ENCODE measurements at places on chromosomes 4 and X.
A peak's percentile ranks its signal among the peaks of the same experiment; 100 is the strongest.

DNA sequence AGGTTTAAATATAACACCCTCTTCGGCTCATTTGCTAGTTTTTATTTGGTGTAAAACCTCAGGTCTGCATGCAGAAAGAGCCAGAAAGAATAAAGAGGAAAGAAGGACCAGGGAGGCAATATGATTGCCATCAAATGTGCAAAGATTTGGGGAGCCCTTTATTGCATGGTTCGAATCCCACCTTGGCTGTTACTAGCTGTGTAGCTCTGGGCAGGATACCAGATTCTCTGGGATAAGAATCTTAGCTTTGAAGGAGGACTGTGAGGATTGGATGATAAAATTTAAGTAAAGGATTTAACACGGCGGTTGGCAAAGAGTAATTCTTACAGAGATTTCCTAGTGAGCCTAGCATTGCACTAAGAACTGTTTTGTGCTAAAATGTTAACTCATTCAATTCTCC lies 510.2 kb upstream of the LCORL start:
- no peak overlapping the region for H3K4me3 ChIP-seq
- DNase-seq: no peak
- H3K27me3 ChIP-seq: peaks cover 4% of the 10 kb centered on the region
- H3K36me3 ChIP-seq: no peaks in the 10 kb centered on the region

DNA sequence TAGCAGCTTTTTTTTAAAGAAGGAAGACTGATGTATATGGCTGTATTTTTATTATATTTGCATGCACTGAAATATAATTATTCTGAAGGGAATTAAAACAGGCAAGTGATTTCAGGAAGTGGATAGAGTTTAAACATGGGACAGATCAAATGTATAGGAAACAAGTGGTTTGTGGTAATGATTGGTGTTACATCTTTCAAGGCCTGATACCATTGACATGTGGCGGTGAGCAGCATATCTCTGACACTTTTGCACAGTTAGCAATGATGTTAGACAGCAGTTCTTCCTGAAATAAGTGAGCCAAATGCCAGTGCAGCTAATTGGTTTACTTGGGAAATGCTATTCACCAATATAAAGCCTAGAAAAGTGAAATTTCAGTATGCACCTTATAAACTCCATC lies 272.1 kb downstream of the RPA4 start:
- H3K27ac ChIP-seq: no peak overlapping the region
- no peak for DNase-seq
- H3K27me3 ChIP-seq: no peaks in the 10 kb centered on the region

DNA sequence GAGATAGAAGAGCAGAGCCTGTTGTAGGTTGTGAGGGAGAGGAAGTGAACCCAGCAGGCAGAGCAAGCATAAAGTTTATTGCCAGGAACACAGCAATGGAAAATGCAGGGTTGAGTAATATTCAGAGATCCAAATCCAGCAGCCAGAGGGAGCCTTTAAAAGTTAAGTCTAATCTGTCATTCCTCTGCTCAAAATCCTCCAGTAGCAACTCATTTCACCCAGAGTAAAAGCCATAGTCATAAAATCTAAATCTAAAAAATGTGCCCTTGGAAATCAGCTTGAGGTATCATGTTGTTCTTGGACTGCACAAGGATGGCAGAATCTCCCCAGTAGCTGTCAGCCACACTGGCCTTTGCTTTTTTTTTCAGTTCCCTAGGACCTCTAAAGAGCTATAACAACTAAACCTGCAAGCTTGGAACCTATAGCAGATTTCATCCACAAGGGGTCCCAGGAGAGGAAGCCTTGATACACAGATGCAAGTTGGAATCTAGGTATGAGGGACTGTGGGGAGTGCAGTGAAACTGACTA lies 62.9 kb upstream of the FRAS1 start:
- no peak overlapping the region for H3K4me3 ChIP-seq
- no peaks in the 10 kb centered on the region for H3K36me3 ChIP-seq
- no peak overlapping the region for H3K27ac ChIP-seq
- H3K4me1 ChIP-seq: peaks cover 2% of the 10 kb centered on the region
- DNase-seq: no peak
- H3K27me3 ChIP-seq: peaks cover 5% of the 10 kb centered on the region

DNA sequence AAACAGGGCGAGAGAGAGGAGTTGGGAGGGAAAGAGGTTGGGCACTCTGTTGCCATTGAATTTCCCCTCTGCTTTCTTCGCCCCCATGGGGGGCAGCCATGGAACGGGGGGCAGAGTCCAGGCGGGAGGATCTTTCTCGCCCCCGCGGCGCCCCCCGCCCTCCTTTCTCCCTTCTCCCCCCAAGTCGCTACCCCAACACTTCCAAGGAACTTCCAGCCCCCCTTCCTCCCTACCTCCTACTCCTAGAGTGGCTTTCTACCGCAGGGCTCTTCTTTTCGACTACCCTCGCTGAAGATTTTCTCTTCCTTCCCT lies 594 bp upstream of the STAG2 start:
- peak overlapping the region; percentile 97 for H3K4me3 ChIP-seq
- peaks cover 25% of the 10 kb centered on the region for H3K36me3 ChIP-seq
- peak overlapping the region; percentile 100 for H3K27ac ChIP-seq
- H3K27me3 ChIP-seq: peaks cover 5% of the 10 kb centered on the region
- peaks cover 13% of the 10 kb centered on the region for H3K4me1 ChIP-seq
- peak; percentile 1 for DNase-seq

GRCh38 chr4:5162909-5163508 lies 111.7 kb downstream of the STK32B start:
- H3K27me3 ChIP-seq: no peaks in the 10 kb centered on the region
- DNase-seq: no peak
- no peaks in the 10 kb centered on the region for H3K36me3 ChIP-seq
- H3K27ac ChIP-seq: no peak overlapping the region

GRCh38 chr4:40850496-40850895 lies 100.7 kb downstream of the NSUN7 start:
- H3K36me3 ChIP-seq: no peaks in the 10 kb centered on the region
- no peak for DNase-seq
- no peaks in the 10 kb centered on the region for H3K4me1 ChIP-seq
- H3K27ac ChIP-seq: no peak overlapping the region
- no peak overlapping the region for H3K4me3 ChIP-seq

GRCh38 chr4:187972135-187972534 lies 23.4 kb upstream of the ZFP42 start:
- H3K4me1 ChIP-seq: no peaks in the 10 kb centered on the region
- H3K27me3 ChIP-seq: no peaks in the 10 kb centered on the region
- no peaks in the 10 kb centered on the region for H3K36me3 ChIP-seq

- H3K27me3 ChIP-seq: no peaks in the 10 kb centered on the region
- no peak overlapping the region for H3K27ac ChIP-seq
- H3K36me3 ChIP-seq: peaks cover 26% of the 10 kb centered on the region
- peaks cover 36% of the 10 kb centered on the region for H3K4me1 ChIP-seq
- H3K4me3 ChIP-seq: peak overlapping the region; percentile 4
Measured at GRCh38 chr4:38334791-38335190, 329.2 kb upstream of the KLF3 start.

GRCh38 chrX:138723301-138723700 lies 11.8 kb upstream of the FGF13 start:
- H3K4me3 ChIP-seq: no peak overlapping the region
- H3K4me1 ChIP-seq: no peaks in the 10 kb centered on the region
- DNase-seq: no peak
- H3K36me3 ChIP-seq: no peaks in the 10 kb centered on the region
- no peaks in the 10 kb centered on the region for H3K27me3 ChIP-seq

DNA sequence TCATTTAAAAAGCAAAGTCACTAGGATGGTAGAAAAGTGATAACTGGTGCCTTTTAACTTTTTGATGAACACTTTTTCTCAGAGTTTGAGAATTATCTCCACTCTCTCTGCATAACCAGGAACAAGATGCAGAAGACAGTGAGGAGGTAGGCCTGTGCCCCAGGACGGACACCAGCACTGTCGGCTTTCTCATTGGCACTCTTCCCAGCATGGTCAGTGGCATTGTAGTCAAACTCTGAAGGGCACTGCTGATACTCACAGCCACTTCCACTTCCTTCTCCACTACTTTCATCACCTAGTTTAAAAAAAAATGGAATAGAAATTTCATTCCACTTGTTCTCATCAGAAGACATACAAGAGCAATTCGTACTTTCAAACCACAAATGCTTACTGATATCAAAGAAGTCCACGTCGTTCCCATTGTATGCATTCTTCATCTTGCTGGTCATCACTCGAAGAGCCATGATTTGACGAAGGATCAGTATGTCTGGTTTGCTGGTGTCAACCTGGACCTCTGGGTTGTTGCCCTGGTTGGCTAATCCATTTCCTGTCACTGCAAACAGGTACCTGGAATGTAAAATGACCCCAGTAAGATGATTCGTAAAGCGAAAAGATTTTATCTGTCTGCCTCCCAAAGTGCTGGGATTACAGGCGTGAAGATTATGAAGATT lies 84.8 kb upstream of the TFDP3 start:
- H3K4me1 ChIP-seq: no peaks in the 10 kb centered on the region
- no peaks in the 10 kb centered on the region for H3K27me3 ChIP-seq
- DNase-seq: no peak
- H3K36me3 ChIP-seq: no peaks in the 10 kb centered on the region

DNA sequence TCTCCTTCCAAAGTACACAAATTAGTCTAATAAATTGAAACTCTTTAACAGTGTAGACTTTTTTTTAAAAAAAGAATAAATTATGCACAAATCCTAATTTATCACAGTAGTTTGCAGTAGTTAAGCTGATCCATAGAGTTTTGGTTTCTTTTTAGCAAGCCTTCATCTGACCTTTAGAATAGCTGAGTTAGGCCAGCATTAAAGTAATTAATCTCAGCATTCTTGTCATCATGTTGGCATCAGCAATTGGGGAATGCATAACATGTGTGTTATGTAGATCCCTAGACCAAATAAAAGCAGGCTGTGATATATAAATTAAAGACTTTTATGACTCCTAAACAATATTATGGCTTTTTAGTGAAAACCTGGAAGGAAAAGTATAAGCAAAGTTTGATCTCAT lies 426.5 kb upstream of the PABPC4L start:
- no peak for DNase-seq
- no peaks in the 10 kb centered on the region for H3K4me1 ChIP-seq
- H3K27me3 ChIP-seq: no peaks in the 10 kb centered on the region
- H3K27ac ChIP-seq: no peak overlapping the region

GRCh38 chr4:47486231-47486673 lies 1.2 kb downstream of the ATP10D start:
- peak overlapping the region; percentile 99 for H3K4me3 ChIP-seq
- peak overlapping the region; percentile 90 for H3K27ac ChIP-seq
- H3K27me3 ChIP-seq: no peaks in the 10 kb centered on the region
- peaks cover 3% of the 10 kb centered on the region for H3K36me3 ChIP-seq
- DNase-seq: no peak
- peaks cover 27% of the 10 kb centered on the region for H3K4me1 ChIP-seq

DNA sequence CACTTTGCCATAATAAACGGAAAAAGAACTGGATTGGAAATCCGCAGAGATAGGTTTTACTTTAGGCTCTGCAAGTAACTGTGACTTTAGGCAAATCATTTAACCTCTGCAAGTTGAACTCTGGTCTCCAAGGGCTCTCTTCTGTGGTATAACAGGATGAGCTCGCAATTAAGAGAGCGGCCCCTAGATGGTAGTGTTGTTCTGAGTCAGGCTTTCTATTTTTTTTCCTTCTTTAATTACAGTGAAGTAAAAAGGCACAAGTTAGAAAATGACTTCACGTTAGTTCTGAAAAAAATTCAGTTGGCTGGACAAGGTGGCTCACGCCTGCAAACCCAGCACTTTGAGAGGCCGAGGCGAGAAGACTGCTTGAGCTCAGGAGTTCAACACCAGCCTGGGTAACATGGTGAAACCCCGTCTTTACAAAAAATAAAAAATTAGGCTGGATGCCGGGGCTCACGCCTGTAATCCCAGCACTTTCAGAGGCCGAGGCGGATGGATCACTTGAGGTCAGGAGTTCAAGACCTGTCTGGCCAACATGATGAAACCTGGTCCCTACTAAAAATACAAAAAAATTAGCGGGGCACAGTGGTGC lies 18.0 kb downstream of the RPS3A start:
- peak; percentile 36 for DNase-seq
- H3K27ac ChIP-seq: no peak overlapping the region
- peaks cover 8% of the 10 kb centered on the region for H3K4me1 ChIP-seq
- H3K4me3 ChIP-seq: no peak overlapping the region
- peaks cover 10% of the 10 kb centered on the region for H3K36me3 ChIP-seq

DNA sequence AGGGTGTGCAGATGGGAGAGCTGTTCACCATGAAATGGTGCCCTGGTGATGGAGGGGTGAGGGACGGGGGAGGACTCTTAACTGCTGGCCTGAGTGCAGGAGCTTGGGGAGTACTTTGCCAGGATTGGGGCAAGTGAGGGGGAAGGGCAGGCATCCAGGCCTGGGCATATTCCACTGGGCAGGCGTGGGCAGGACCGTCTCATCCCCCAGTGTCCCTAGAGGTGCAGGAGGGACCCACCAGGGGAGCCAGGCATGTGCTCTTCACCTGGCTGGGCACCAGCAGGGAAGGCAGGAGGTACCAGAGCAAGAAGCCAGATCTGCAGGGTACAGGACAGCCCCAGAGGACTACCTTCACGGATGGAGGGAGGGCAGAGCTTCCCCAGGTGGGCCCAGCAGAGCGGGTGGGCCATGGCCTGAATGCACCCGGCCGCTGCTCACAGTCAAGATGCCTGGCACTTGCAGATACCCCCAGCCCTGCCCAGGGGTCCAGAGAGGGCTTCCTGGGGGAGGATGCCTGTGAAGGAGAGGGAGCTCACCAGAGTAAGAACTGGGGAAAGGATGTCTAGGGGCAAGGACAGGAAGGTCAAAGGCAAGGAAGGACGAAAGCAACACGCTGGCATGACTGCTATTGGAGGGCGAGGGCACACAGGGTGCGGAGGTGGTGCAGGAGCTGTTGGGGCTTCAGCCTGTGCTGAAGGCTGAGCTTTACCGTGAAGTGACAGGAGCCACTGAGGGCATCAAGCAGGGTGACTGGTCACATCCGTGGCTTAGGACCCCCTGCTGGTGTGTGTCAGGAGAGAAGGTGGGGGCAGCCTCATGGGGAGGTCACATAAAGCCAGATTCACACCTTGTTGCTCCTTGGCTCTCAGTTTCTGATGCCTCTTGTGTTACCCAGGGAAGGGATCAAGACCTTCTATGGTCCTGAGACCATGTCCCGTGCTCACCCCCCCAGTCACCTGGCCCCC lies 68.2 kb upstream of the NKX1-1 start:
- H3K4me3 ChIP-seq: no peak overlapping the region
- no peaks in the 10 kb centered on the region for H3K4me1 ChIP-seq
- no peak overlapping the region for H3K27ac ChIP-seq
- H3K27me3 ChIP-seq: peaks cover 6% of the 10 kb centered on the region
- DNase-seq: no peak

- no peak overlapping the region for H3K27ac ChIP-seq
- no peak overlapping the region for H3K4me3 ChIP-seq
- no peak for DNase-seq
- peaks cover 2% of the 10 kb centered on the region for H3K36me3 ChIP-seq
Measured at GRCh38 chrX:13990126-13990800, 39.4 kb downstream of the GEMIN8 start.

GRCh38 chr4:1983053-1983845 lies 25.5 kb downstream of the NELFA start:
- H3K27ac ChIP-seq: no peak overlapping the region
- no peak for DNase-seq
- H3K4me3 ChIP-seq: no peak overlapping the region
- H3K4me1 ChIP-seq: peaks cover 2% of the 10 kb centered on the region
